ENCODE measurements at places on chromosomes 7 and 10.

- peak; percentile 53 for DNase-seq
These were observed 804 bp downstream of the FRAT1 start for GRCh38 chr10:97319671-97320479.

- DNase-seq, result no peak
These were observed 28.9 kb downstream of the ADAP1 start for GRCh38 chr7:925601-926000.

GRCh38 chr7:18386607-18387006 is 108.9 kb upstream of the HDAC9 start:
- DNase-seq, result no peak

DNA sequence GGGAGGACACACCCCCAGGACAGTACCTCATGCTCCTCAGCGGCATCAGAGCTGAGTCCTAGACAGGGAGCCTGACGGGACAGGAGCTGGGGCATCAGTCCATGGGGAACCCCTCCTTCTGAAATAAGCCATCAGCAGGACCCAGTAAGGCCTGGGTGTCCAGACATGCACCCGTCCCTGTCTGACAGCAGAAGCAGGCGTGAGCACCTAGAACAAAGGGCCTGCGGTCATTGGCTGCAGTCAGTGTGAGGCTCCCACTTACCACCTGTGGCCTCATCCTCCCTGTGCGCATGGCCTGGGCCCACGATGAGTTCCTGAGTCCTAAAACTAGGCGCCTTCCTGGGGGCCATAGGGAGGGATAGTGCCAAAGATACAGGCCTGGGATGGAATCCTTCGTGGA is 484.7 kb downstream of the PTPRN2 start:
- DNase-seq, result no peak

All from iPS-NIHi11 (cell line).